A549 treated with GW870086 at 1 μM for 4 hours (cell line): ENCODE measurements at places on chromosomes 5 and 9. TPM values are rescaled to one million over a fixed set of nuclear protein-coding genes. Genes with fewer than 3 reads are reported as not detected.

LECT2 gene
- not detected in 5 replicates for total RNA-seq

GDA gene
- total RNA-seq = 1.2 to 1.3 TPM (median 1.2 TPM) in 5 replicates

ITGA1 gene
- total RNA-seq = 0.56 to 1.6 TPM (median 1.4 TPM) in 5 replicates

CEL gene
- total RNA-seq = 0.46 to 0.71 TPM (median 0.63 TPM) in 5 replicates

STPG3 gene
- total RNA-seq = not detected in 5 replicates

DOCK8 gene
- total RNA-seq = 0.17 to 0.43 TPM (median 0.29 TPM) in 5 replicates

ZDHHC11B gene
- total RNA-seq = 1.0 to 1.6 TPM (median 1.3 TPM) in 5 replicates

PITX1 gene
- total RNA-seq = 19.2 to 31.0 TPM (median 28.5 TPM) in 5 replicates

MOB3B gene
- total RNA-seq = 7.2 to 11.0 TPM (median 9.6 TPM) in 5 replicates

HRH2 gene
- total RNA-seq = 0.44 to 0.77 TPM (median 0.53 TPM) in 5 replicates

SH3RF2 gene
- total RNA-seq = 2.5 to 3.8 TPM (median 3.6 TPM) in 5 replicates

EIF4EBP3 gene
- 1.1 to 3.0 TPM (median 2.1 TPM) in 5 replicates for total RNA-seq

RRAGA gene
- total RNA-seq = 111 to 134 TPM (median 132 TPM) in 5 replicates

COL15A1 gene
- total RNA-seq = 0.23 to 0.77 TPM (median 0.56 TPM) in 5 replicates

ZFP37 gene
- 1.3 to 2.5 TPM (median 2.0 TPM) in 5 replicates for total RNA-seq

ITK gene
- 0.03 to 0.41 TPM (median 0.08 TPM) in 5 replicates for total RNA-seq

SLC46A2 gene
- total RNA-seq = not detected in 5 replicates

PCAT7 gene
- total RNA-seq = 0.31 to 0.90 TPM (median 0.67 TPM) in 5 replicates

CD72 gene
- total RNA-seq = 0.06 to 0.31 TPM (median 0.14 TPM) in 4 of 5 replicates, not detected in the other

STKLD1 gene
- 0.53 to 1.2 TPM (median 0.68 TPM) in 5 replicates for total RNA-seq

AHRR gene
- 4.1 to 4.7 TPM (median 4.3 TPM) in 5 replicates for total RNA-seq

TAF11L9 gene
- total RNA-seq = not detected in 5 replicates

SOWAHA gene
- 0.07 to 0.16 TPM (median 0.11 TPM) in 5 replicates for total RNA-seq

ZNF366 gene
- total RNA-seq = not detected in 5 replicates

PCDHGA5 gene
- 0.08 to 0.22 TPM (median 0.12 TPM) in 5 replicates for total RNA-seq

CTSV gene
- total RNA-seq = 11.9 to 13.8 TPM (median 13.4 TPM) in 5 replicates

AK8 gene
- total RNA-seq = 0.79 to 1.4 TPM (median 1.1 TPM) in 5 replicates

ADRB2 gene
- total RNA-seq = 0.47 to 0.89 TPM (median 0.70 TPM) in 5 replicates

NDUFS4 gene
- total RNA-seq = 111 to 129 TPM (median 112 TPM) in 5 replicates
